ENCODE measurements at places on chromosomes 4 and X. TPM values are rescaled to one million over a fixed set of nuclear protein-coding genes. Genes with fewer than 3 reads are reported as not detected.
A peak's percentile ranks its signal among the peaks of the same experiment; 100 is the strongest.

The IDUA gene
- total RNA-seq, result 8.2 TPM

The EXOC1L gene
- total RNA-seq, result not detected

DNA sequence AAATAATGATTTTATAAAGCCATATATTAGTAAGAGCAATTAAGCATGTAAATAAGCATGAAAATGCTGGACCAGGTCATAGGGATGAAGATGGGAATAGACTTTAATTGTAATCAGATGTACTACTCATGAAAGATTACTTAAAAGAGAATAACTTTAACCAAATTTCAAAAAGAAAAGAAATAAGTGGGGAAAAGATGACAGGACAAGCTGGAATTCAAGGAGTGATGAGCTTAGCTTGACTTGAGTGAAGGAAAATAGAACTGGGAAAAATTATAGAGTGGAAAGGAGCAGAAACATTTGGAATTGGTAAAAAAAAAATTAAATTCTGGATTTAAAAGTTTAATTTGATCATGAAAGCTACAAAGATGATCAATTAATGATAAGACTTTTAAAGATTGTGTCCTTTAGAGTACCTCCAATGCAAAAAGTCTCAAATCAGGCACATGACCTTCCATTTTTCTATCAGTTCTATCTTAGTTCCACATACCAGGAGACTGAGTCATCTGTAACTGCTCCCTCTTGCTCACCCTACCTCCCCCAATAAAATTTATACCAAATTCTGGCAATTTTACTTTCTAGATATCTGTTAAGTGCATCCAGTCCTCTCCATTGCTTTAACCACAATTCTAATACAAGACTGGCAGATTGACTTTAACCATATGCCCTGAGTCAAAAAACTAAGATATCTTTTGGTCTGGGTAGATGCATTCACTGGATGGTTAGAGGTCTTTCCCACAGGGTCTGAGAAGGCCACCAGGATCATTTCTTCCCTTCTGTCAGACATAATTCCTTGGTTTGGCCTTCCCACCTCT, 56.4 kb upstream of the SLIT2 start:
- no peak overlapping the region for H3K27ac ChIP-seq
- H3K4me3 ChIP-seq, result no peak overlapping the region
- no peak for DNase-seq
- H3K4me1 ChIP-seq, result no peaks in the 10 kb centered on the region
- H3K36me3 ChIP-seq, result no peaks in the 10 kb centered on the region
- no peaks in the 10 kb centered on the region for H3K27me3 ChIP-seq

DNA sequence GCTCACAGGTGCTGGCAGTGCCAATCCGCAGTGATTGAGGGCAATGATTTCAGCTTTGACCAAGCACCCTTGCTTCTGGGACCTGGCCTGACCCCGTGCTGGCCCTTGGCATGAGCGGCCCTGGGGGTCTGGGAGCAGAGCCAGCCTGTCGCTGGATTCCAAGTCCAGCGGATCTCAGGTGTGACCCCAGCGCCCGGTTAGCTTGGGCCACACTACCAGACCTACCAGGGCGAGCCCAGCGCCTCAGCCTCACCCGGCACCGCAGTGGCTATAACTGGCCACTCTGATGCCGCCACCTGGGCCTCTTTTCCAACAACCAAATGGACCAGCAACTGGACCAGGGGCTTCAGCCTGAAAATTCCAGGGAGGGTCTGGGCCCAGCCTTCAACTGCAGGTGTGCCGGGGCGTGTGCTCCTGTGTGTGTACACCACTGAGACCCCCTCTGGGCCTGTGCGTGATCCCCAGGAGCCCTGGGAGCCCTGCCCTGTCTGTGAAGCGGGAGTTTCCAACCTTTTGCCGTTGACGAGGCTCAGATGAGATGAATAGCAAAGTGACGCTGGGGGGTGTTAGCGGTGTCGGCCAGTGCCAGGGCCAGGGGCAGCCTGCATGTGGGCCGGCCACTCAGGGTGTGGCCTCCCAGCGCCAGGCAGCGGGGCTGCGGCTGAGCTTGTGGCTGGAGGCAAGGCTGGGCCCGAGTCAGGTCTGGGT, 658 bp downstream of the SH3TC1 start:
- no peaks in the 10 kb centered on the region for H3K36me3 ChIP-seq
- no peak for DNase-seq
- peak overlapping the region; percentile 75 for H3K27ac ChIP-seq
- no peaks in the 10 kb centered on the region for H3K27me3 ChIP-seq

DNA sequence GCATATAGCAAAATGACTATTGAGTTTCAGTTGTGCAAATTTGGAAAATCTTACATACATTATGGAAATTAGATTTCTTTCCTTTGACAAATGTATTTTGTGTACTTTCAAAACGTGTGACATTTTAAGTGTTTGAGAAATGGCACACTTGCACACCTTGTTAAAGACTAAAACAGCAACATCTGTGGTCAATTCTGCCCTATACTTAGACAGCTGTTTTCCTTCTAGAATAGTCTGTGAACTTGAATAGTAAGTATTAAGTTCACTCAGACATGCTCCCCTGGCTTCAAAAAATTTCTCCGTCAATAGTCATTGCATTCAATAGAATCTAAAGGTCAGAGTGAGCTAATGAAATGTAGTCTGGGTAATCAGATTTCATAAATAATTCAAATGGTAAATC, 21.7 kb upstream of the TBC1D9 start:
- H3K4me1 ChIP-seq, result no peaks in the 10 kb centered on the region
- no peaks in the 10 kb centered on the region for H3K27me3 ChIP-seq
- no peak for DNase-seq
- no peak overlapping the region for H3K27ac ChIP-seq
- H3K36me3 ChIP-seq, result no peaks in the 10 kb centered on the region
